ENCODE measurements at places on chromosomes 3 and 15.

GRCh38 chr3:65762235-65762580 lies 276.5 kb downstream of the MAGI1 start:
- DNase-seq: no peak

- DNase-seq: no peak
Observed at GRCh38 chr3:11477407-11477911, 166.3 kb downstream of the VGLL4 start.

DNA sequence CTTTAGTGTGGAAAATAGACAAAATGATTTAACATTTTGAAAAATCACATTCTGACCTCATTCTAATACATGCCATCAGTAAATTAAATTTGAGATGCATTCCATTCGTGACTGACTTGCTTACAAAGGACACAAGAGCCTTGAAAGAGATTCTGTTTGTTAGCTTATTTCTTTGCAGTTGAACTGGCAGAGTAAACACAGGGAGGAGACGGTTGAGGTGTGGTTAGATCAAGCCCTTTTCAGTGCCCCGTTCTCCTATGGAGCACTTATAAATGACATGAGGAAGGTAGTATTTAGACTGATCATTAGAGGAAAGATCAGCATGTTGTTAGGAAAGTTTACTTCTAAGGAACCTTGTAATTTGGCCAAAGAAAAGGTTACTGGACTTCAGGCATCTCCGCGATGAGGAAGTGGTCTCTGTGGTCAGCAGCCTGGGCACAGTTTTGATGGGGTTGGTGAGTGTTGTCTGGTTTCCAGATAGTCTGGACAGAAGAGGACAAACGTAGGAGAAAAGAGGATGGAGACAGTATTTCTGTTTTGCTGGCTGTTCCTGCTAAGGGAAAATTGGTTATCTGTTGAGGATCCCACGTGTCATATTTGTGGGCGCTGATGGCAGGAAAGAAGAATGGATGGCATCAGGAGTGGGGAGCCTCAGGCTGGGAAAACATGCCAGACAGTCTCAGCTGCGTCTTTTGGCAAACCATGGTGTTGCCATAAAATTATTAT lies 328.9 kb upstream of the TBL1XR1 start:
- no peak for DNase-seq

GRCh38 chr3:72635551-72635950 lies 212.7 kb downstream of the SHQ1 start:
- no peak for DNase-seq

DNA sequence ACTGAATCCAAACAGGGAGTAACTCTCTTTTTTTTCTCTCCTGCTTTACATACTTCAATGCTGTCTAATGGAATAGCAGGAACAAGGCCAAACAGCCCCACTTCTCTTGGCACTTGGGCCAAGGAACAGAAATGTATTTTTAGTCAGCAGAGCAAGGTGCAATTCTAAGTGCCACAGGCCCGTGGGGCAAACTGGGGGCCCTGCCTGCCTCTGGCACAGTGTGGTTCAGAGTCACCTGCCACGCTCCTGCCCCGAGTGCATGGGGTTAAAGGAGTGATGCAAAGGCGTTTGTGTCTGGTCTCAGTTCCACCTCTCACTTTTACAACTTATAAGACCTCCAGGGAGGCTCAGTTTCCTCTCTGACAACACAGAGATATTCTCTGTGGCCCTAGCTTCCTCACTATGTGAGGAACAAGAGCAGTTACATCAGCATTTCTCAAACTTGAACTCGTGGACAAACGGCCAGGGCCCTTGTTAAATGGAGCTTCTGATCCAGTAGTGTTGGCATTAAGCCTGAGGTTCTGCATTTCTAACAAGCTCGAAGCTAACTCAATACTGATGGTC lies 51.3 kb downstream of the LRIG1 start:
- no peak for DNase-seq

DNA sequence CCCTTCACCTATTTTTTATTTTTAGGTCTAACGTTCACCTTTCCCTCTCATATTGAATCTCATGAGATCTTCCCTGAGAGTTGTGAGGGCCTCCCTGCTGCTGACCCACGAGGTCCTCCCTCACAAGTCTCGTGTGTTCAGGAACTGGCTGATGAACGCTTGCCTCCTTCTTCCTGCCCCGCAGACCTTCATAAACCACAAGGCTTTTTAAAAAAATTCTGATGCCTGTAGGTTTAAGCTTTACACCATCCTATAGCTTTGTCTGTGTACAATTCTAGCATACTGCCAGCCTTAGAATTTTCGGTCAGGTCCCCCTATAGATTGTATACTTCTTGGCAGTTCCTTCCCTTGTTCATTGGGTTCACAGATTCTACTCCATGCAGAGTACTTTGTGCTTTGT lies 50.5 kb downstream of the CHST2 start:
- DNase-seq: no peak

DNA sequence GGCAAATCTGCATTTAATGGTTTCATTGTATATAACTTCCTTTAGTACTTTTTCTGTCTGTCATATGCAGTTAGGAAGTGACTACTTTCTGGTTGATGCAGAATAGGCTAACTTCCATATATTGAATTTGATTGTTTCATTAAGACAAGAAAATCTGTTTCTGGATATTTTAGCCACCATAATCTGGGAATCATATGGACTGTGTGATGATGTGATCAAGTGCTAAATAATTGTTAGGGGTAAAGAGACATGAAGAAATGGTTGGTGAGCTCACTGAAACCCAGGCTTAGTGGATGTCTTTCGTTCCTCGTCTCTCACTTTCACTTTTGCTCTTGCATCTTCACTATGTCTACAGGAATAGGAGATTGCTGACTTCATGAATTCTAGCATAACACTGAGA lies 3.5 kb upstream of the MNS1 start:
- peak; percentile 19 for DNase-seq

DNA sequence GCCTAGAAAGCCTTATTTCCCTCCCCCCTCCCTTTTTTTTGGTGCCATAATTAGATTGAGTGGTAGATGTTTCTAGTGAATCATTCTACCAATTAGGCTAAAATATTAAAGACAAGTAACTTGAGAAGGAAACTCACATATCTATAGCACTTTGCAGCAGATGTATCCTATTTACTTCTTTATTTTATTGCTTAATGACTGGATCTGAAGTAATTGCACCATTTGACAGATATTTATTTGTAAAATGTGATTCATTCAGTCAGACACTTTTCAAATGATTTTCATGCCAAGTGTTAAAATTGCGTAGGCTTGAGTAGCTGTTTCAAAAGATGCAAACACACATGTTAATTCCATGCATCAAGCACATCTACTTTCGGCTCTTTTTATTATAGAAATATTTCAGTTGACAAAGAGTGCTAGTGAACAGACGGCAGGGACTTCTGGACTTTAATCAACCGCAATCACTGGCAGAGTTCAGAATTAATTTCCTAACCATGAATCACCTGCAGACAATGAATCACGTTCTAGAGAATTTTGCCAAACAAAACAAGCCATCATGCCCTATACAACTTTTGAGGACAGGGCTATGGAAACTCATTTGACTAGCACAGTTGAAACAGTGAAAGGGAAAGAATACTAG lies 636.8 kb downstream of the MECOM start:
- no peak for DNase-seq

DNA sequence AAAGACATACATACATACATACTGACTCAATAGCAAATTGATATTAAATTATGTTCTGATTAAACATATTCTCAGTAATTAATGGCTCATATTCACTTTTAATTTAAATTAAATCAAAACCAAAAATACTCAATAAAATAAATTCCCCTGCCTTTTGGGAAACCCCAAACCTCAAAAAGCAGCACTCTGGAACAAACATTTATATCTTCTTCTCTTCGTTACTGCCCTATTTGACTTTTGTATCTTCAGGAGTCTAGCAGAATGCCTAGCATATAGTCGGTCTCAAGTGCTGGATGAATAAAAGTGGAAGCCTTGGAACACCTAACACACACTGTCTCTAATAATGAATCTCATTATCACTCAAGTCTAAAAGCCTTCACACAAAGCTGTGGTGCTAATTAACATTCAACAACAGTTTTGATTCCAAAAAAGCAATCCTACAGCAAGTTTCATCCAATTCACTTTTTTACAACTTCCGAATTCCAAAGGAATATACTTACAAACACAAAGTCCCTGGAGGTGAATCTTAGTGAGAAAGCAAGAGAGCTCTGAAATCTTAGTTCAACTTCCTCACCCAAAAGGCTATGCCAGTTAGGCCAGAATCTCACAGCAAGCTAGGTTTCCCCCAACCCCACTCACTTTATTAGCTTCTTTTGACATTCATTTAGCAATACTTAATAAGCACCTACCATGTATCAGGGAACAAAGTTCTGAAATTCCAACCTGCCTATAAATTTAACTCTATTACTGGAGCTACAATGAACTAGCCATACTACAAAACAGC lies 35.0 kb downstream of the GSK3B start:
- no peak for DNase-seq

- no peak for DNase-seq
Observed at GRCh38 chr15:70892912-70893560, 410 bp downstream of the LRRC49 start.

GRCh38 chr3:17740721-17741141 lies 1.7 kb downstream of the TBC1D5 start:
- DNase-seq: peak; percentile 27

GRCh38 chr3:148255981-148256969 lies 441.4 kb upstream of the AGTR1 start:
- no peak for DNase-seq

DNA sequence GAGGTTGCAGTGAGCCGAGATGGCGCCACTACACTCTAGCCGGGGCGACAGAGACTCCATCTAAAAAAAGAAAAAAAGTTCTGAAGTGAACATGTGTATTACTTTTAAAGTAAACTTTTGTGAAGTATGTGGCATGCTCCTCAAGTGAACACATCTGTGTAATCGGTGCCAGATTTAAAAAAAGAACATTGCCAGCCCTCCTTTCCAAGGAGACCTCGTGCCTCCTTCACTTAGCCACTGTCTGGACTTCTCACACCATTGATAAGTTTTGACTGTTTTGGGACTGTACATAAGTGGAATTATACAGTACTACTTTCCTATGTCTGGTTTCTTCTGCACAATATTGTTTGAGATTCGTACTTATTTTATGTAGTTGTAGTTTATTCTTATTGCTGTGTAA lies 140.4 kb downstream of the UBE2E2 start:
- no peak for DNase-seq

DNA sequence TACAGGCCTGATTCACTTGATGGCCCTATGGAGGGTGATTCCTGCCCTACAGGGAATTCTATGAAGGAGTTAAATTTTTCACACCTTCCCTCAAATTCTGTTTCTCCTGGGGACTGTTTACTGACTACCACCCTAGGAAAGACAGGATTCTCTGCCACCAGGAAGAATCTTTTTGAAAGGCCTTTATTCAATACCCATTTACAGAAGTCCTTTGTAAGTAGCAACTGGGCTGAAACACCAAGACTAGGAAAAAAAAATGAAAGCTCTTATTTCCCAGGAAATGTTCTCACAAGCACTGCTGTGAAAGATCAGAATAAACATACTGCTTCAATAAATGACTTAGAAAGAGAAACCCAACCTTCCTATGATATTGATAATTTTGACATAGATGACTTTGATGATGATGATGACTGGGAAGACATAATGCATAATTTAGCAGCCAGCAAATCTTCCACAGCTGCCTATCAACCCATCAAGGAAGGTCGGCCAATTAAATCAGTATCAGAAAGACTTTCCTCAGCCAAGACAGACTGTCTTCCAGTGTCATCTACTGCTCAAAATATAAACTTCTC lies 43.6 kb downstream of the BLM start:
- no peak for DNase-seq

DNA sequence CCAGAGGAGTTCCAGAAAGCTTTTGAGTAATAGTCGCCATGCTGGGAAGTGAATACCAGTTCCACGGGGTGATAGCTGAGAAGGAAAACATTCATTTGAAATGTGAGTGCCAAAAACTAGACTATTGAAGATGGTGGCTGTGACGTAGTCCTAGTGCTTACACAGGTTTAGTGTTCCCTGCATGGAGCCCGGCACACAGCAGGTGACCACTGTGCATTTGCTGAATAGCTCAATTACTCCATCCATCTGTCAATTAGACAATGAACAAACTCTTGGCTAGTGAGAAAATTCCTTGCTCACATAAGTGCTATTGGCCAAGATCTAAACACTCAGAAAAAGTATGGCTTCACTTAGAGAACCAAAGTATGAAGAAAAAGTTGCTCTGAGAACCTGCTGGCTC lies 448.1 kb upstream of the WNT5A start:
- no peak for DNase-seq

- no peak for DNase-seq
Observed at GRCh38 chr3:99768126-99768525, 49.5 kb upstream of the CMSS1 start.

DNA sequence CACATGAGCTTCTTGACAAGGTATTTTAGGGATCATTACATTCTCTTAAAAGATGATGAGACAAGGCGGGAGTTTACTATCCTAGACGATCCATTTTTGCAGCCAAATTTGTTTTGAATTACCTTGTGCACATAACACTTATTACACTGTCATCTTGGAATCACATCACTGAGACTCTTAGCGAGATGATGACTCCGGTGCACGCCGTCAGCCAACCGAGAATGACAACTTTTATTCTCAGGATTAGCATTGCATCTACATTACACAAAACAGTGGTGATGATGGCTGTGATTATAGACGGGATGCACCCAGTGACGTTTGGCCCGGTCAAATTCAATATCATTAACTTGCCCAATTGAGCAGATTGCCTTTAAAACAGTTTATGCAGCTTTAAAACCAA lies 216.1 kb downstream of the PDZRN3 start:
- DNase-seq: no peak

DNA sequence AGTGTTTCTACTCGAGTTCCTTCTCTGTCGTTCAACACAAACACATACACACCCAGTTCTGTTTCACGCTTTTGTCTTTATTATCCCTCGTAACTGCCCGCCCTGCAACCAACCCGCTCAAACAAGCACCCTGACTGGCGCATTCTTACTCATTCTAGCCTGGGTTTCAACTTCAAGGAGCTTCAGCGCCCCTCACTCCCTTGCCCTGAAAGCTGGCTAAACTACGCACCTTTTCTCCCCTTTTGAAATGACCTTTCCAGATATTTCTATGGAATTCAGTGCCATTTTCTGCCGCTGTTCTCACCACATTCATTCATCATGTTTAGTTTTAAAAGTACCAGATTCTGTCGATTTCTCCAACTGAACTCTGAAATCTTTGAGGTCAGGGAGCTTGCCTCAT lies 653 bp upstream of the MFSD1 start:
- no peak for DNase-seq

- DNase-seq: no peak
Observed at GRCh38 chr3:61450866-61451265, 110.5 kb upstream of the PTPRG start.

- no peak for DNase-seq
Observed at GRCh38 chr15:65213241-65213640, 2.0 kb upstream of the CILP start.

DNA sequence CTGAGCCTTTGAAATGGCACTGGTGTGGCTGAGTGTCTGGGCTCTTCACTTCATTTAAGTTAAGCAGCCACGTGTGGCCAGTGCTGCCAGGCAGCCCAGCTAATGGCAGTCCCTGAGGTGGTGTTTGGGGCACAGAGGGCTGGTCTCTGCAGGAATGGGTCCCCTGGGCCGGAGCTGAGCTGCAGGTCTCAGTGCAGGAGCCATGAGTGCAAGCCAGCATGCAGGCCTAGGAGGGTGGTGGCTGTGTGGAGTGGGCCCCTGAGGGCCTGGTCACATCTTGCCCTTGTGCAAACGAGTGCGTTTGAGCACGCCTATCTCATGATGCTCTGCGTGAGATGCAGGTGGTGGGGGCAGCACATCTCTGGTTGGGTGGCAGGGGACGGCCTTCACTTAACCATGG lies 48.9 kb downstream of the PLXNA1 start:
- DNase-seq: no peak
